ENCODE measurements at places on chromosomes 1 and 21. TPM values are rescaled to one million over a fixed set of nuclear protein-coding genes. Genes with fewer than 3 reads are reported as not detected.
A peak's percentile ranks its signal among the peaks of the same experiment; 100 is the strongest.

- H3K36me3 ChIP-seq: no peaks in the 10 kb centered on the region
- DNase-seq: no peak
- no peak overlapping the region for H3K4me3 ChIP-seq
- H3K4me1 ChIP-seq: no peaks in the 10 kb centered on the region
These were observed 165.8 kb downstream of the GIPC2 start for GRCh38 chr1:78211483-78212092.

GRCh38 chr1:183029591-183030000 is 6.4 kb downstream of the LAMC1 start:
- no peaks in the 10 kb centered on the region for H3K36me3 ChIP-seq
- H3K4me1 ChIP-seq: no peaks in the 10 kb centered on the region
- no peak for DNase-seq
- H3K27me3 ChIP-seq: peaks cover 20% of the 10 kb centered on the region
- H3K27ac ChIP-seq: no peak overlapping the region

GRCh38 chr1:40738831-40739230 is 44.8 kb upstream of the KCNQ4 start:
- DNase-seq: no peak
- no peaks in the 10 kb centered on the region for H3K27me3 ChIP-seq
- peaks cover 3% of the 10 kb centered on the region for H3K4me1 ChIP-seq
- H3K4me3 ChIP-seq: no peak overlapping the region

DNA sequence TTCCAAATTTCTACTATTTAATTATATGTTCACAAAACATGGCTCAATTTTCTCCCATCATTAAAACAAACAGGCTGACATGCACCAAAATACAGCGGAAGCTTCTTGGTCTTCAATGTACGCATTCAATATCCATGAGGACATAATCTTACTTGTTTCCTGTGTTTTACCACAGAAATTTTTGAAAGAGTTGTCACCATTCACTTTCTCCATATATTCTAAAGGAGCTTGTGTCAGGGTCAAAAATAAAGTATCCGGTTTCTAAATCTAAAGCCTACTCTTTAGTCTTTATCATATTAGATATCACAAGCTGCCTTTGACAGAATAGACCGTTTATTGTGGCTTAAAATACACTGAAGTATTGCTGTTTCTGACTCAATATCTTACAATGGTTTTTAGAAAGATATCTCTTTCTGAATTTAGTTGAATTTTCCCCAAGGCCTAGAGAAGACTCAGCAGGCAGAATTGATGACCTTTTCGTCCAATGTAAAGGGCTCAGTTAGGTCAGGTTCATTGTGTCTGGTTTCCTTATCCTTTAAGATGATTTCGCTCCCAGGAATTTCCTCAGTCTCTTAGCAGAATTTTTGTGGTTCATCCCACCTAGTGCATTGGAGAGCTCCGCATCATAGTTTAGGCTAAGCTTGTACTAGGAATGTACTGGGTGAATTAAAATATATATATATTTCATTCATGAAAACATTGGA is 717.2 kb downstream of the NCAM2 start:
- H3K27ac ChIP-seq: no peak overlapping the region
- H3K36me3 ChIP-seq: no peaks in the 10 kb centered on the region
- H3K4me3 ChIP-seq: no peak overlapping the region
- no peaks in the 10 kb centered on the region for H3K4me1 ChIP-seq

- H3K36me3 ChIP-seq: no peaks in the 10 kb centered on the region
- H3K4me1 ChIP-seq: no peaks in the 10 kb centered on the region
- H3K4me3 ChIP-seq: no peak overlapping the region
- no peaks in the 10 kb centered on the region for H3K27me3 ChIP-seq
- no peak for DNase-seq
- H3K27ac ChIP-seq: no peak overlapping the region
These were observed 154.4 kb downstream of the HHAT start for GRCh38 chr1:210482945-210483617.

GRCh38 chr1:190759807-190760206 is 282.1 kb upstream of the BRINP3 start:
- no peaks in the 10 kb centered on the region for H3K4me1 ChIP-seq
- no peaks in the 10 kb centered on the region for H3K36me3 ChIP-seq
- DNase-seq: peak; percentile 40

- no peak for DNase-seq
- no peak overlapping the region for H3K27ac ChIP-seq
- no peak overlapping the region for H3K4me3 ChIP-seq
- 0 out of 2 replicates have a peak, but pooled peaks cover 14% of the 10 kb centered on the region for H3K27me3 ChIP-seq
These were observed 49.8 kb downstream of the CDK18 start for GRCh38 chr1:205554026-205554811.

DNA sequence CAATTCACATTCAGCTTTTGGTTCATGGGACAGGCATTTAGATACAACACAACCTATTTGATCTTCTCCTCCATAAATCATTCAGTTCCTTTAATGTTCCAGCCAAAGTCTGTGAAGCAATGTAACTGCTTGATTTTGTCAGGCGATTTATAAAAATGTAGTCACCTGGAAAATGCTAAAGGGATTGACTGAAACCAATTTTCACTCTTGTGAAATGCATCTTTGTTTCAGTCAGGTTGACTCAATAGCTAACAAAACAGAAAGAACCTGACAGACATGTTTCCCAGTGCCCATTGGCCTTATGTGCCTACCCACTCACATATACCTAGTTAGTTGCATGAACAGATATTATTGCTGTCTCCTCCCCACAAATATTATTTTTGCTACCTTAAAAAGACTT is 335.7 kb downstream of the CHRM3 start:
- H3K36me3 ChIP-seq: no peaks in the 10 kb centered on the region
- no peaks in the 10 kb centered on the region for H3K27me3 ChIP-seq
- DNase-seq: no peak
- no peak overlapping the region for H3K27ac ChIP-seq
- no peaks in the 10 kb centered on the region for H3K4me1 ChIP-seq
- no peak overlapping the region for H3K4me3 ChIP-seq

- no peak overlapping the region for H3K27ac ChIP-seq
- H3K4me1 ChIP-seq: no peaks in the 10 kb centered on the region
- H3K4me3 ChIP-seq: no peak overlapping the region
- no peaks in the 10 kb centered on the region for H3K36me3 ChIP-seq
These were observed 13.2 kb upstream of the MYOG start for GRCh38 chr1:203098914-203099520.

- H3K36me3 ChIP-seq: peaks cover 24% of the 10 kb centered on the region
- peak; percentile 48 for DNase-seq
- no peak overlapping the region for H3K4me3 ChIP-seq
- H3K27ac ChIP-seq: no peak overlapping the region
- peaks cover 13% of the 10 kb centered on the region for H3K4me1 ChIP-seq
These were observed 14.9 kb upstream of the CD101 start for GRCh38 chr1:116986421-116987255.

- H3K27me3 ChIP-seq: no peaks in the 10 kb centered on the region
- no peaks in the 10 kb centered on the region for H3K36me3 ChIP-seq
- peak; percentile 72 for DNase-seq
- no peaks in the 10 kb centered on the region for H3K4me1 ChIP-seq
These were observed 97.5 kb upstream of the CTTNBP2NL start for GRCh38 chr1:112298558-112298957.

DNA sequence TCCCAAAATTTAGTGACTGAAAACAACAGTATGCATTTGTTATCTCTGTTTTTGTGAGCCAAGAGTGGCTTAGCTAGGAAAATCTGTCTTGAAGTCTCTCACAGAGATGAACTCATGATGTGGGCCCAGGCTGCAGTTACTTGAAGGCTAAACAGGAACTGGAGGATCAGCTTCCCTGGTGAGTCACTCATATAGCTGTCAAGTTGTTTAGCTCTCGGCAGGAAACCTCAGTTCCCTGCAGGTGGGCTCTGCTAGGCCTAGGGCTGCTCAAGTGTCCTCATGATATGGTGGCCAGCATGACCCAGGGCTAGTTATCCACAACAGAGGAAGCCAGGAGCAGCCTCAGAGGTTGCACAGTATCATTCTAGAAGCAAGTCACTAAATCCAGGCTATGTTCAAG is 30.2 kb upstream of the DDX59 start:
- no peak overlapping the region for H3K27ac ChIP-seq
- no peaks in the 10 kb centered on the region for H3K36me3 ChIP-seq
- H3K4me1 ChIP-seq: no peaks in the 10 kb centered on the region

DNA sequence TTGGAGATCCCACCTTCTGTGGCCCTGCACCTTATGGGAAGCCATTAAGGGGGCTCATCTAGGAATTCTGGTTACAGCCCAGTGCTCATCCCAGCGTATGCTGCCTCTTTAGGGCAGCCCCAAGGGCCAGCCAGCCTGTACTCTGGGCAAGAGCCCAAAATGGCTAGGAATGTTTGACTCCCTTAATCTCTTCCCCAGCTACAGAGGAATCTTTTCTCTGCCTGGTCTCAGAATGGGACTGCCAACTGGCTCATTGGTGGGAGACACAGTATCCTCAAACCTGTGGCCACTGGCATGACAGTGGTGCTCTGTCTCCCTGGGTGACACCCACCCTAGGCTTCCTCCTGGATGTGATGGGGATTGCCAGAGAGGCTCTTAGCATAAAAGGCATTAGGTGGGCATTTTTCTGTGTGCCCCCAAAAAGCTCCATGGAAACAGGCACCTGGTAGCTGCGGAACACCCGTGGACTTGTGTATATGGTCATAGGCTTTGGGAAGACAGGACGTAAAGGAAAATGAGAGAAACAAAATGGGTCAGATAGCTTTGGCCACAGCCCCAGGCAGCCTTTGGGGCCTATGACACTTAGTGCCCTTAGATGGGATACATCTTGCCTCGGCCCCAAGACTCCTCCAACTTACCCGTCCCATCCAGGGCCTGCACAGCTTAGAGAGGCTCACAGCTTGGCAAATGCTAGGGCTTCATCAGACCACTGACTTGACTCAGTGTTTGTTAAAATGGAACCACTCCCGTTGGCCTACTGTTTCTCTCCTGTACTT is 6.9 kb downstream of the TMEM81 start:
- peak; percentile 3 for DNase-seq
- H3K4me3 ChIP-seq: no peak overlapping the region

DNA sequence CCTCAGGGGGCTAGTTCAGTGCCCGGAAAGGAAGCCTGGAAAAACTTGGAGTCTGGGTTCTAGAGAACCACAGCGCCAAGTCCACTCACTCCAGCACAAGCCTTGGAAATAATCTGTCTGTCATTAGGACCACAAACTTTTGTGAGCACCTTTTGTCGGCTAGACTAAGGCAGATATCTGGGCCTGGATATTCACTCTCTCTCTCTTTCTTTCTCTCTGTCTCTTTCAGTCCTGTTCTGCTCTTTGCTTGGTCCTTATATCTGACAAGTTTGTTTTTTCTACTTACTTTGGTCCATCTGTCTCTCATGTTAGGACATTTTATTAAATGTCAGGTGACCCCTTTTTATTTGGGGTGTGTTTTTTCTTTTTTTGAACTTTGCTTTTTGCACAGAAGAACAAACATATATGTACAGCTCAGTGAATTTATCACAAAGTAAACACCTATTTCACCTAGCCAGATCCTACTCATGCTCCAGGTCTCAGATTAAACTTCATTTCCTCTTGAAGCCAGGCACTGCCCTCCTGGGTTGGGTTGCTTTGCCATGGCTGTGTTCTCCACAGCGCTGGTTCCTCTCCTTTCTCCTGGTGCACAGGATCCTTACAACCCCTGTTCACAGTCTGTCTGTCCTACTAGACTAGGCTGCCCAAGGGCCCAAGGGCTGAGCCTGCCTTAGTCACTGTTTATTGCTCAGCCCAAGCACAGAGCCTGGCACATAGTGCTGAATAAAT is 40.8 kb downstream of the TCEANC2 start:
- H3K36me3 ChIP-seq: peaks cover 4% of the 10 kb centered on the region
- no peaks in the 10 kb centered on the region for H3K27me3 ChIP-seq
- H3K4me1 ChIP-seq: no peaks in the 10 kb centered on the region
- H3K27ac ChIP-seq: no peak overlapping the region

DNA sequence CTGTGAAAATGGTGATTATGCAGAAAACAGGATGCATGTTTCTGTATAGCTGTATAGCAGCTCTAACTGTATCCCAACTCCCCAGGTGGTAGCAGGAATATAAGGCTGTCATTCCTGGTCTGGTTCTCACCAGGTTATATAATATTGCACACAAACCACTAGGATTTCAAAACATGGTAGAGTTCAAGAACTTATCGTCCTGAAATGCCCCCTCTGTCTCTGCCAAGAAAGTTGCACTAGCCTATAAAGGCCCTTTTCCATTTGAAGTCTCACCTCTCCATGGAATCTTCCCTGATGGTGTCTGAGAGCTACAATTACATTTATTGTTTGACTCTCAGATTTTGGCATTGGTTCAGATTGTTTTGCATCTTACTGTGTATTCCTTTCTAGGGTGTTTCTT is 184.9 kb upstream of the FAM78B start:
- no peak overlapping the region for H3K4me3 ChIP-seq
- DNase-seq: no peak
- peaks cover 9% of the 10 kb centered on the region for H3K27me3 ChIP-seq
- H3K36me3 ChIP-seq: no peaks in the 10 kb centered on the region
- no peak overlapping the region for H3K27ac ChIP-seq

GRCh38 chr1:209624558-209625549 is 27.4 kb downstream of the LAMB3 start:
- no peaks in the 10 kb centered on the region for H3K4me1 ChIP-seq
- DNase-seq: no peak
- H3K27me3 ChIP-seq: peaks cover 84% of the 10 kb centered on the region
- no peak overlapping the region for H3K27ac ChIP-seq

DNA sequence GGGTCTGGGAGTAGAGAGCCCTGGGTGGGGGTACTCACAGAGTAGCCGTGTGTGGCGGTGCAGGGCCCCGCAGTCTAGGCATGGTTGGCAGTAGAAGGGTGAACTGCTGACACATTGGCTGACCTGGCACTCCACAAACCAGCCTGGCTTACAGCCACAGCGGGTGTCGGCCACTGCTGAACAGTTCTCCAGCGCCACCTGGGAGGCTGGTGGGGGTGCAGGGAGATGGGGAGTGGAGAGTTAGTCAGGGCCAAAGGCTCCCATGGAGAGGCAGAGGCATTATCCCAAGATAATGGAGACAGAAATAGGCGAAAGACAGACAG is 1.5 kb downstream of the TNFRSF25 start:
- no peak for DNase-seq
- H3K4me1 ChIP-seq: no peaks in the 10 kb centered on the region
- H3K36me3 ChIP-seq: no peaks in the 10 kb centered on the region

CELA2B gene
- 0.39 TPM for polyA plus RNA-seq

IL24 gene
- polyA plus RNA-seq: 0.19 TPM

MIB2 gene
- polyA plus RNA-seq: 12.0 TPM

SLC6A17 gene
- not detected for polyA plus RNA-seq

AMY1C gene
- not detected for polyA plus RNA-seq

RAD54L gene
- 43.9 TPM for polyA plus RNA-seq

WNT3A gene
- polyA plus RNA-seq: not detected

RNF11 gene
- 22.2 TPM for polyA plus RNA-seq

TRPM2 gene
- polyA plus RNA-seq: 0.82 TPM

DNAI4 gene
- 0.31 TPM for polyA plus RNA-seq
